ENCODE measurements at places on chromosomes 7 and 10.

- H3K36me3 ChIP-seq, result no peaks in the 10 kb centered on the region
- no peak overlapping the region for H3K27ac ChIP-seq
- DNase-seq, result no peak
- no peaks in the 10 kb centered on the region for H3K27me3 ChIP-seq
- no peaks in the 10 kb centered on the region for H3K4me1 ChIP-seq
- no peak overlapping the region for H3K4me3 ChIP-seq
These were observed 265.9 kb upstream of the DGKB start for GRCh38 chr7:15168489-15168888.

DNA sequence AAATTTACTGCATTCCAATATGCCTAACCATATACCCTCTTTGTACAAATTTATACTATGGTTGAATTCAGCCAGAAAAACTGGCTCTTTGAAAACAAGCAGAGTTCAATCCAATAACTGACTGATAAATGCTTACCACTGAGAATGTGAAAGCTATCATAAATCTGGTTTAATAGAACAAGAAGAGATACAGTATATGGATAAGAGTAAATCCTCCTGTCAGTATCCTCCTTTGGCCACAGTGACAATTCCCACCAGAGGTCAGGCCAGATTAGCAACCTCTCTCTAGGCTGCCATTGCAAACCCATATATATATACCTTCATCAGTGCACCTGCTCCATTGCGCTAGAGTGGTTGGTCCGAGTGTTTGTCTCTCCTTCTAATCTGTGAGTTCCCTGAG, 647.2 kb downstream of the GRM8 start:
- H3K27ac ChIP-seq, result no peak overlapping the region

DNA sequence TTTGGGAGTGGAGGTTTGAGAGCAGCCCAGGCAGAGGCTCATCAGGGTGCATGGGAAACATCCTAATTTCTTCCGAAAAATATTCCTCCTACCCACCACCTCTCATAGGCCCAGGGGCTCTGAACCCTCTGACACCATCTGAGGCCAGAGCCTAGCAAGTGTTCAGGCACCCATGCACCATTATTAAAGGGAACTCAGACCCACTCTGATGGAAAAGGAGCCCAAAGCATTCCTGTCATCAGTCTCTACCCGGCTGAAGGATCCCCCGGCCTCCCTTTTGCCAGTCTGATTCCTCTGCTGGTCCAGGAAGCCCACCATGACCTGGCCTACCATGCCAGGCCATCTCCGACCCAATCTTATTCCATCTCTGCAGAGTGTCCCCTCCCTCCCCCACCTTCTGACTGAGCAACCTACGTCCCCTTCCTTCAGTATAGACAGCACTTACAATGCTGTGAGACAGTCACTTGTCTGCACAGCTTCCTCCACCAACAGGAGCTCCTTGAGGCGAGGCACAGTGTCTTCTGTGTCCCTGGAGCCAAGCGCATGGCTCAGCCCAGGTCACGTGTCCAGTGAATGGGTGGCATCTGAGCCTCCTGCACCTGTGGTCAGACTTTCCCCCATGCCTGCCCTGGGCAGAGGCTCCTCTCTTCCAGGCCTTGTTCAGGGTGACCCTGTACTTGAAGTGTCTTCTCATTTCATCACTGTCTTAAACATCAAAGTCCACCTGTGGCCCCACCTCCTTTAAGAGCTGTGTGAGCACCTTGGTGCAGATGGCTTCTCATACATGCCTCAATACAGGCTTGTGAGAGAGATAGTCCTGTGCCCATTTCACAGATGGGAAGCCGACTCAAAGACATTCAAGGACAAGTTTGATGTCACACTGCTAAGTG, 889 bp upstream of the GPR15LG start:
- no peaks in the 10 kb centered on the region for H3K36me3 ChIP-seq
- no peak overlapping the region for H3K27ac ChIP-seq
- H3K27me3 ChIP-seq, result no peaks in the 10 kb centered on the region
- H3K4me1 ChIP-seq, result peaks cover 19% of the 10 kb centered on the region
- no peak overlapping the region for H3K4me3 ChIP-seq

DNA sequence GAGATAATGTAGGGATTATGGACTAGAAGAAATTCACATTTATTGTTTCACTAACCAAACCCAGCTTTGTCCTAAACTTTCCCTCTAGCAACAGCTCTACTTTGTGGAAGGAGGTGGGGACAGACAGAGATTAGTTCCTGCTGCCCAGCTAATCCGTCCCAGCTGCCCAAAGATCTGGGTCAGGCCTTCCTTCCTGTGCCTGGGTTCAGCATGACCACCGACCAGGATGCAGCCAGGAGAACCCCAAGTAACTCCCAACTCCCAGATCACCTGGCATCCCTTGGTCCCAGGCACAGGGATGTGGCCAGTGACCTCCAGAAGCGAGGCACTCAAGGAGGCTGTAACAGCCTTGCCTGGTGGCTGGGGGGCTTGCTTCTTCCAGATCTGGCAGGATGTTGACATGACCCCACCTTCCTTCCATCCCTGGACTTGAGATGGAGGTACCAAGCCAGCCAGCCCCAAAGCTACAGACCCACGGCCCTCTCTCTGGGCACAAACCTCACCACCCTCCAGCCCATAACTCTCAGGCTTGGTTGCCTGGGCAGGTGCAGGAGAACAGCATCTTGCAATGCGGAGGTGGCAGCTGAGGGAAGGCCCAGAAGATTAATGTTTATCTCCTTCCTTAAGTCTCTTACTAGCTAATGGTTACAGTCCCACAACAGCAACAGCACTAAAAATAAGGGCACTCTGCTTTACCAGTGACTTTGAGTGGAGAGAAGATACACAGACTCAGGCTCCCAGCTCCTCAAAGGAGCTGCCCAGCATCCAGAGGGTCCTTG, 11.1 kb downstream of the CAMK2G start:
- peaks cover 63% of the 10 kb centered on the region for H3K36me3 ChIP-seq
- peaks cover 98% of the 10 kb centered on the region for H3K4me1 ChIP-seq
- no peaks in the 10 kb centered on the region for H3K27me3 ChIP-seq
- H3K4me3 ChIP-seq, result no peak overlapping the region
- no peak for DNase-seq

Data from CD4-positive, alpha-beta T cell (primary cell).